ENCODE measurements at places on chromosomes 5 and 9. TPM values are rescaled to one million over a fixed set of nuclear protein-coding genes. Genes with fewer than 3 reads are reported as not detected.

- peaks cover 27% of the 10 kb centered on the region for H3K4me1 ChIP-seq
- peak overlapping the region; percentile 76 for H3K4me3 ChIP-seq
- peaks cover 13% of the 10 kb centered on the region for H3K36me3 ChIP-seq
- no peaks in the 10 kb centered on the region for H3K27me3 ChIP-seq
Measured at GRCh38 chr5:78509145-78509865, 139.3 kb downstream of the LHFPL2 start.

Gene CDC20B
- total RNA-seq = not detected

- H3K4me1 ChIP-seq = no peaks in the 10 kb centered on the region
- no peak overlapping the region for H3K27ac ChIP-seq
- H3K36me3 ChIP-seq = no peaks in the 10 kb centered on the region
- no peak for DNase-seq
Measured at GRCh38 chr9:82972446-82972845, 90.5 kb downstream of the RASEF start.

Gene FOXD4L4
- total RNA-seq = 0.29 TPM
